ENCODE measurements at places on chromosomes 7 and 10.
A peak's percentile ranks its signal among the peaks of the same experiment; 100 is the strongest.

DNA sequence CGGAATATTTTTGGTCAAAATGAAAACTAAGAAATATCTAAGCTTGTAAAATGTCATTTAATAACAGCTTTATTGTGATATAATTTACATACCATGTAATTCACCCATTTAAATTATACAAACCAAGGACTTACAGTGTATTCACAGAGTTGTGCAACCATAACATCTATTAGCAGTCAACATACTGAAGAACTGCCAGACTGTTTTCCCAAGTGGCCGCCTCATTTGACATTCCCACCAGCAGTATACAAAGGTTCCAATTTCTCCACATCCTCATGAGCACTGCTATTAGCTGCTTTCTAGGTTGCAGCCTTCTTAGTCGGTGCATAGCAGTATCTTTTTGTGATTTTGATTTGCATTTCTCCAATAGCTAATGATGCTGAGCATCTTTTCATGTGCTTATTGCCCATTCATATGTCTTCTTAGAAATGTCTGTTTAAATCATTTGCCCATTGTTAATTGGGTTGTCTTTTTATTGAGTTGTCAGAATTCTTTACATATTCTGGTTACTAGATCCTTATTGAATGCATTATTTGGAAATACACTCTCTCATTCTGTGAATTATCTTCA lies 153.0 kb upstream of the FGFR2 start:
- DNase-seq = no peak

- DNase-seq = no peak
Observed at GRCh38 chr10:246431-246830, 111.2 kb downstream of the ZMYND11 start.

DNA sequence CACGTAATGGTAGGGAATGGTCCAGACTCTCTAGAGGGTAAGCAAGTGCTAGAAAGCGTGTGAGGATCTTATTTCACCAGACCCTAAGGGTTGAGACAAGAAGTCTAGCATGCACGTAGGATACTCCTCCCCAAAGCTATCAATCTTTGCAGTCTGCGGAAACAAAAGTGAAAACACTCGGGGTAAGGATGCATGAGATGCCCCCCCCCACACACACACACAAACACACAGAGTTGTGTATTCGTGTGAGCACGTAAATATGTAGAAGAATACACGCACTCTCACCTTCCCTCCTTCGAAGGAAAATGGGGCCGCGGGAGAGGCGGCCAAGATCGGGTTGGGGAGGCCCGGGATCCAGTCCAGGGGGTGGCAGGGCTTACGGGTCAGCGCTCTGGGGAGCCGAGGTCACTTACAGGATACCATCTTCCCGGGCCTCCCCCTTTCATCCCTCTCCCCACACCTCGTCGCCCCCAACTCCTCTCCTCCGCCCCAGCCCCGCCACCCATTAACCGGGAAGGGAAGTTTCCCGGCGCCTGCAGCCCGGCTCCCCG lies 455 bp downstream of the CUL2 start:
- DNase-seq = no peak

DNA sequence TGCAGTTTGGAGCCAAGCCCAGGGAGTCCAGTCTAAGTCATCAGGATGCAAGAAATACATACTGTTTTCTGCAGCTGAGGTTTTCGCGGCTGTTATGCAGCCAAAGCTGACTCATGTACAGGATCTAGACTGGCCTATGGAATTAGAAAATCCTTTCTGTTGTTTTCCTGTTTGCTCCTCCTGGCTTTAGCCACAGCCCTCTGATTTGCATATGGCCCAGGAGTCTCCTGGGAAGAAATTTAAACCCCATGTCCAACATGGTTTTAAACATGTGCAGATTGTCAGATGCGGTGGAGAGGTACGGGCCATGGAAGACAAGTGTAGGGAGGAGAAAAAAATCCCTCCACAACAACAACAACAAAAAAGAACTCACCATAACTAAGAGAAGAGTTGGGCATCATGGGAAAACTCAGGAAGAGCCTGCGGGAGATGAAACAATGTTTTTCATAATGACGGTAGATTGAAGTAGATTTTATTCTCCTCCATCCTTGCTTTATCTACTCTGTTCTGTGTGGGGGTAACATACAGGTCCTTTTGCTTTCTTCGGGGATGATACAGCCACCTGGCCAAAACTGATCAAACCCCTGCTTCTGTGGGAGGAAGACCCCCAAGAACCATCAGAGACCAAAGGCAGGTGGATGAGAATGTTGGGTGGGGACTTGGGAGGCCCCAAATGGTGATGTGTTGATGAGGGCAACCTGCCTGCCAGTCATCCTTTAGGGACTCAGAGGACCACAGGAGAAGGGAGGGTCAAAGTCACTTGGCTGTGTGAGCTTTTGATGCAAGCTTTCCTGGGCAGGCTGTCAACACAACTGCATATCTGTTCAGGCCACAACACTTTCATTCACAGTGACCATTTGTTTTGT lies 29.8 kb upstream of the GNA12 start:
- DNase-seq = no peak

GRCh38 chr7:1579481-1580421 lies 9.9 kb upstream of the PSMG3 start:
- peak; percentile 89 for DNase-seq

GRCh38 chr10:119199231-119199992 lies 8.0 kb upstream of the GRK5 start:
- DNase-seq = peak; percentile 69

GRCh38 chr7:5704534-5704922 lies 76.9 kb downstream of the RNF216 start:
- peak; percentile 90 for DNase-seq
